ENCODE measurements at places on chromosomes 1 and 21.

GRCh38 chr1:26856181-26856580 is 6.8 kb upstream of the SFN start:
- DNase-seq, result no peak

DNA sequence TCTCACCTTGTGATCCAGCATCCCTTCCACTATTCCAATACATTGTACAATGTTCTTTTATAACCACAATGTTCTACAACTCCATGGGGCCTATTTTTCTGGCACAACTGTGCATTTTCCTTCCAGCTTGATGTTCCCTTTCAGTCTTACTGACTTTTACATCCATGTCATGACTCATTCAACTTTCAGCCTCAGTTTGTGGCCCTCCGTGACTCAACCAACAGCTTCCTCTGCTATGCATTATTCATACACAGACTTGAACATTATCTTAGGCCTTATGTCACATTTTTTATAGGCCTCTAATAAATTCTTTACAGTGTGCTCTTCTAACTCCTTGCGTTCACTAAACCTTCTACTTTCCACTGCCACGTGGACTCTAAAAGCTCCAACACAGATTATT is 119.4 kb upstream of the PRMT6 start:
- DNase-seq, result no peak

DNA sequence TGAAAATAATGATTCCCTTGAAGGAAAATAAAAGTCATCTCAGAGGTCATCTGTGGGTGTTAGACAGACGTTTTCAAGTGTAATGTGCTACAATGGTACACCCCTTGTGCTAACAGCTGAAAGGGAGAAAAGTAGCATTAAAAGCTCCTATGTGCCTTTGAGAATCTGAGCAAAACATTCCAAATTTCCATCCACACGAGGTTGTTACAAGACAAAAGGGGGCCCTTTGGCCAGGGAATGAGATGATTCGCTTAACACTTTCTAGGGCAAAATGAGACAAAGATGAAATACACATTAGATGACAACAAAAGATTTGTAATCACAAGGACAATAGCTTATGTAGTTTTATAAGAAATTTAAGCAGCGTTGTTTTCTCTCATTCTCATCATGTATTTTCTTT is 303.6 kb downstream of the LMX1A start:
- DNase-seq, result no peak

GRCh38 chr1:15401391-15402055 is 8.2 kb upstream of the EFHD2 start:
- DNase-seq, result no peak

DNA sequence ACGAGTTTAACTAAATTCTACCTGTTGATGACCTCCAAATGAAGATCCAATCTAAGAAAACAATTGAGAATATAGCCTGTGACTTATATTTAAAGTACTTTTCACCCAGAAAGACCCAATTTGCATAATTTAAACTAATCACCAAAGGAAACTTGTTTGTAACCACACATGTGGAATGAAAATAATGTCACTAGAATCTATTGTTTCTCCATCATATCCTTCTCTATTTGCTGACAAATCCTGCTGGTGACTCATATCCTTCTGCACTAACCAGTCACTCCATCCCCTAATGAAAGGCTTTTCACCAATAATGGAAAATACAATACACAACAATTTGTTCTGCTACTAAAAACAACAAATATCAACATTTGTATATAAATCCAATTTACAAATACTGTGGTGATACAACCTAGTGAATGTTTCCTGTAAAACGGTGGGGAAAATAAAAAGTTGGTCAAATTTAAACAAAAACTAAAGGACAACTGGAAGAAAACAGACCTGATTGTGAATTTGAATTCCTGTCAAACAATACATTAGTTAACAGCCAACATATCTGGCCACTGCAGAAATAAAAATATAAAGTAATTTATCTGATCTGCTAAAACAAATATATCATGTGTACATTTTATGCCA is 6.5 kb downstream of the PTP4A2 start:
- DNase-seq, result no peak

DNA sequence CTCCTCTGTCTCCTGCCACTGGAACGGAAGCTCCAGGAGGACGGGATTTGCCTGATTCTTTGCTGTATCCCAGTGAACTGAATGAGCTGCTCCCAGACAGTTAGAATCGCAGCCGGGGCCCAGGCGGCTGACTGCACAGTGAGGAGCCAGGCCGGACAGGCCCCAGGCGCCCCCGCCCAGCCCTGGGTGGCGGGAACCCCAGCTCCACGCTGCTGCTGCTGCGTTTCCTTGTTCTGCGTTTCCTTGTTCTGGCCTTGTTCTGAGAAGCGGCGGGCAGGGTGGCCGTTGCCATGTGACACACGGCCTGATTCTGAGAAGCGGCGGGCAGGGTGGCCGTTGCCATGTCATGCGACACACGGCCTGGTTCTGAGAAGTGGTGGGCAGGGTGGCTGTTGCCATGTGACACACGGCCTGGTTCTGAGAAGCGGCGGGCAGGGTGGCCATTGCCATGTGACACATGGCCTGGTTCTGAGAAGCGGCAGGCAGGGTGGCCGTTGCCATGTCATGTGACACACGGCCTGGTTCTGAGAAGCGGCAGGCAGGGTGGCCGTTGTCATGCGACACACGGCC is 56.2 kb downstream of the SLC37A1 start:
- no peak for DNase-seq

DNA sequence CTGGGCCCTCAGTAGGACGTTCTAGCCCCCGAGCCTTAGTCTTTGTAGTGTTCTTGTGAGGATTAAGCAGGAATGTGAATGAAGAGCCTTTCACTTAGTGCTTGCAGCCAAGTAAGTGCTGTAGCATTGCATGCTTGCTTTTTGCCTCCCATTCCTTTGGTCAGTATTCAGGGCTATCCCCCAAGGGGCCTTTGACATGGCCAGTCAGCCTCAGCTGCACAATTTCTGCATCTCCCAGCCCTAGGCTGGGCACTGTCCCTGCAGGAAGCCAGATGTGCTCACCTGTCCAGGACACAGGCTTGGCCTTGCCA is 30.5 kb downstream of the SOX13 start:
- DNase-seq, result no peak
